ENCODE measurements at places on chromosomes 13 and 19.

GRCh38 chr19:19626516-19627472 lies 1.2 kb downstream of the LPAR2 start:
- no peak for ATAC-seq
- H3K27ac ChIP-seq = no peak overlapping the region
- H3K4me1 ChIP-seq = peaks cover 19% of the 10 kb centered on the region
- H3K36me3 ChIP-seq = no peaks in the 10 kb centered on the region
- H3K4me3 ChIP-seq = no peak overlapping the region

DNA sequence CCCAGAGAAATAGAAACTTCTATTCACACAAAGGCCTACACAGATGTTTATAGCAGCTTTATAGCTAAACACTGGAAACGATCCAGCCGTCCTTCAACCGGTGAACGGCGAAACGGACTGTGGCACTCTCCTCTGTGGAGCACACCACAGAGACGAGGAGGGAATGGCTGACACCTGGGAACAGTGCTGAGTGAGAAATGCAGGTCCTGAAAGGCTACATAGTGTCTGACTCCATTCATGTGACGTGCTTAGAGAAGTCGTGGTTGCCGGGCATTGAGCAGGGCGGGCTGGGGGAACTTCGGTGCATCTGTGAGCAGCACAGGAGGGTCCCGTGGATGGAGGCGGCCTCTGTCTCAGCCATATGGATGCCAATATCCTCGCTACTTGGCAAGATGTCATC lies 3.1 kb upstream of the GRK1 start:
- no peaks in the 10 kb centered on the region for H3K36me3 ChIP-seq
- peaks cover 7% of the 10 kb centered on the region for H3K27me3 ChIP-seq
- no peak overlapping the region for H3K4me3 ChIP-seq
- no peak for ATAC-seq

- H3K27ac ChIP-seq = peak overlapping the region; percentile 33
- no peak overlapping the region for H3K4me3 ChIP-seq
- peak; percentile 63 for ATAC-seq
- H3K4me1 ChIP-seq = no peaks in the 10 kb centered on the region
- no peaks in the 10 kb centered on the region for H3K27me3 ChIP-seq
- H3K36me3 ChIP-seq = peaks cover under 1% of the 10 kb centered on the region
Measured at GRCh38 chr19:13784731-13785452, 10.4 kb upstream of the ZSWIM4 start.

- H3K4me1 ChIP-seq = no peaks in the 10 kb centered on the region
- no peaks in the 10 kb centered on the region for H3K27me3 ChIP-seq
- H3K27ac ChIP-seq = no peak overlapping the region
- no peak for ATAC-seq
Measured at GRCh38 chr13:77928909-77929308, 10.3 kb upstream of the EDNRB start.

DNA sequence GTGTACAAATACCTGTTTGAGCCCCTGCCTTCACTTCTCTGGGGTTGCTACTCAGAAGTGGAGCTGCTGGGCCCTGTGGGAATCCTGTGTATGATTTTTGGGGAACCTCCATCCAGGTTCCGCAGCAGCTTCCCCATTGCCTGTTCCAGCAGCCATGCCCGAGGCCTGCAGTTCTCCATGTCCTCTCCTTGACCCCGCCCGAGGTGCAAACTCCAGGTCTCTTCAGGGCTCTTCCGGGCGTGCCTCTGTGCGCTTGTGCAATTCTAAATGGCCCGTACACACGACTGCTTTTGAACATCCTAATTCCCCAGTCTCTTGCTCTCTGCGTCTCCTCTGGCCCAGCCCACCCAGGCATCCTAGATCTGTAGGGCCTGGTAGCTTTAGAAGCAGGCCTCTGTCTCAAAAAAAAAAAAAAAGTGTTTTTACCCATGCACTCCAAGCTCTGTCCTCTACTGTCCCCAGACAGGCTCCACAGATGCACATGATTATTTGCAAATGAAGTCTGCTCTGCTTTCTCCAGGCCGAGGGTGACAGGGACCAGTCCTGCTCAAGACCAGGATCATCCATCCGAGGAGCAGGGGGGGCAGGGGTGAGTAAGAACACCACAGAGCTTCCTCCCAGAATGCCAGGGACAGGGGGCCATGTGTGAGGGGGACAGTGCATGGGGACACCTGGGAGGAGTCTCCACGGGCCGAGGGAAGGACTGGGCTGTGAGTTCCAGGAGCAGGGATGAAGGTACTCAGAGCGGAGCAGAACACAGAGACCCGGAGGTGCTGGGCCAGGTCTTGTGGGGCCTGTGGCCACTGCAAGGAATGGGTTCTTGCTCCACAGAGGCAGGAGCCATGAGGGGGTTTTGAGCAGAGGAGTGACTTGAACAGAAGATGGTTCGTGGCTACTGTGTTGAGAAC lies 51.7 kb downstream of the SLC7A9 start:
- peaks cover 40% of the 10 kb centered on the region for H3K27me3 ChIP-seq
- H3K36me3 ChIP-seq = no peaks in the 10 kb centered on the region
- ATAC-seq = no peak
- no peaks in the 10 kb centered on the region for H3K4me1 ChIP-seq
- H3K4me3 ChIP-seq = no peak overlapping the region
- H3K27ac ChIP-seq = no peak overlapping the region

GRCh38 chr13:30821421-30821820 lies 84.7 kb upstream of the MEDAG start:
- H3K4me3 ChIP-seq = no peak overlapping the region
- no peak for ATAC-seq
- H3K27me3 ChIP-seq = no peaks in the 10 kb centered on the region
- no peak overlapping the region for H3K27ac ChIP-seq
- no peaks in the 10 kb centered on the region for H3K36me3 ChIP-seq

DNA sequence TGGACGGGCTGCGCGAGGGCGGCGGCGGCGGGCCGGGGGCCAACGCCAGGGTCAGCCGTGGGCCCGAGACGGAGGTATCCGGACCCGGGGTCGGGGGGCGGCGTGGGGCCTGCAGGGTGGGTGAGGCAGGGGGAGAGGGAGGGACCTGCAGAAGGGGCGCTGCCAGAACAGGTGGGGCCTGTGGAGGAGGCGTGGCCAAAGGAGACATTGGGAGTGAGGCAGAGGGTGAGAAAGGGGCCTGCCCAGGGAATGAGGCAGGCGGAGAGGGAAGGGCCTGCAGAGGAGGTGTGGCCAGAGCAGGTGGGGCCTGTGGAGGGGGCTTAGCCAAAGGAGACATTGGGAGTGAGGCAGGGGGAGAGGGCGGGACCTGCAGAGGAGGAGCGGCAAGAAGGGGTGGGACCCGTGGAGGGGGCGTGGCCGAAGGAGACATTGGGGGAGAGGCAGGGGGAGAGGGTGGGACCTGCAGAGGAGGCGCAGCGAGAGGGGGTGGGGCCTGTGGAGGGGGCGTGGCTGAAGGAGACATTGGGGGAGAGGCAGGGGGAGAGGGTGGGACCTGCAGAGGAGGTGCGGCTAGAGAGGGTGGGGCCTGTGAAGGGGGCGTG lies 4.2 kb downstream of the PRR36 start:
- no peak for ATAC-seq
- H3K4me3 ChIP-seq = peak overlapping the region; percentile 25
- H3K27ac ChIP-seq = peak overlapping the region; percentile 58
- H3K36me3 ChIP-seq = no peaks in the 10 kb centered on the region
- peaks cover 71% of the 10 kb centered on the region for H3K27me3 ChIP-seq

GRCh38 chr13:48864100-48864499 lies 111.6 kb upstream of the FNDC3A start:
- H3K4me3 ChIP-seq = no peak overlapping the region
- ATAC-seq = no peak
- H3K27ac ChIP-seq = no peak overlapping the region
- H3K36me3 ChIP-seq = no peaks in the 10 kb centered on the region

GRCh38 chr13:72808917-72809500 lies 27.1 kb downstream of the PIBF1 start:
- H3K27me3 ChIP-seq = no peaks in the 10 kb centered on the region
- no peak overlapping the region for H3K4me3 ChIP-seq
- ATAC-seq = no peak

DNA sequence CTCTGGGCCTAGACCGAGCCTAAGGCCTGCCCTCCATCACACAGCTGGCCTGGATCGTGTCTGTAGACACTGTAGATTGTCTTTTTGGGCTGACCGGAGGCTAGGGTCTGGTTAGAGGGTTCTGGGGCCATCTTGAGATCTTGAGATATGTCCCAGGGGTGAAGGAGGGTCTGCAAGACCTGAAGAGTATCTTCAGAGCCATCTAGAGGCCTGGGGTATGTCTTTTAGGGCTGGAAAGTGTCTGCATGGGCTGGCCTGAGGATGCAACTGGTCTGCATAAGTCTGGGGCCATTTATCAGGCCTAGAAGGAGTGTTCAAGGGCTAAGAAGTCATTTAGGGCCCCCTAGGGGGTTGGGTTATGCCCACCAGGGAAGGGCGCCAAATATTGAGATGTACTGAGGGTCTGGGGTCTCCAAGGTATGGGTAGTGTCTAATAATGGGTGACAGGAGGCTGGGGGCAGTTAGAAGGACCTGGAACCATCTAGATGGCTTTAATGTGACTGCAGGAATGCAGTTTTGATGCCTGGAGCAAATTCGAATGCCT lies 555 bp downstream of the SCAF1 start:
- peaks cover 29% of the 10 kb centered on the region for H3K36me3 ChIP-seq
- no peaks in the 10 kb centered on the region for H3K27me3 ChIP-seq
- H3K4me1 ChIP-seq = peaks cover 31% of the 10 kb centered on the region
- no peak for ATAC-seq
- H3K4me3 ChIP-seq = peak overlapping the region; percentile 76

DNA sequence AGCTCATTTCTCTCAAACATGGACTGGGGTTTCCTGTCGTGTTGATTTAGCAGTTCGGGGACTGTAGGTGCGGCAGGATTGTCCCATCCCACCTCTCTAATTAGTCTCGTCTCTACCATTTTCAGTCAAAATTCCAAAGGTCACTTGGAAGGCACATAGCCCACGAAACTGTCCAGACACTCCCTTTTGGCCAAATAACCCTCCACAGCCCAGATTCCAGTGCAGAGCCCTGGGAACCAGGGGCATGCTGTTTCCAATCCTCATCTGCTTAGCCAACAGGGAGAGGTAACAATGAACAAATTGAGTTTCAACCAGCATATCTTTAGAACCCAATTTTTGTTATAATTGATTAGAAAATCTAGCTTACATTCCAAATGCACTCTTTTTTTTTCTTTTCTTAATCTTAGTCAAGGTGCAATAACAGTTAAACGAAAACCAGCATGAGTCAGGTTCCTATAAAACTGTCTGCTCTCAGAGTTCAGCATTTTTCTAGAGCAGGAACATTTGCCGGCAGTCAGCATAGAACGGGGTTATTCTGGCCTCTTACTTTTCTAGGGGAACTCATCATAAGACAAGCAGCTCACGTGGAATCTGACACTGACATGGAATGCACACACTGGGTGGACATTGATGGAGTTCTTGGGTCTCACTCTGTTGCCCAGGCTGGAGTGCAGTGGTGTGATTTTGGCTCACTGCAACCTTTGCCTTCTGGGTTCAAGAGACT lies 14.4 kb upstream of the CEBPA start:
- no peak overlapping the region for H3K4me3 ChIP-seq
- no peak for ATAC-seq
- H3K36me3 ChIP-seq = no peaks in the 10 kb centered on the region
- H3K4me1 ChIP-seq = no peaks in the 10 kb centered on the region

DNA sequence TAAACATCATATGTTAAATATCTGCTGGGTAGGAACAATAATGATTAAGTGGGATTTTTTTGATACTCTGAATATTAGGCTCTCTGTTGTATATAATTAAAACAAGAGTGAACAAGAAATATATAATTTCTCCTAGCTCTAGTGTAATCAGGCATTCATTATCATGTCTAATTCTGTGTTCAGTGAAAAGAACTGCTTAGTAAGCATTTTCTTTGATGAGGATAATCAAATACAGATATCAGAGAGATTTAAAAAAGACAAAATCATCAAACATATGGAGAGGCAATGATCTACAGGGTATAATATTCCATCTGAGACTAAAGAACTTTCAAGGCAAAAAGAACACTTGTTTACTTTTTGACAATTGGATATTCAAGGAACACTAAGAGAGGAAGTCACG lies 241.1 kb downstream of the DNAJC15 start:
- H3K4me3 ChIP-seq = no peak overlapping the region
- no peak overlapping the region for H3K27ac ChIP-seq
- no peak for ATAC-seq
- H3K27me3 ChIP-seq = no peaks in the 10 kb centered on the region
- peaks cover 6% of the 10 kb centered on the region for H3K4me1 ChIP-seq

DNA sequence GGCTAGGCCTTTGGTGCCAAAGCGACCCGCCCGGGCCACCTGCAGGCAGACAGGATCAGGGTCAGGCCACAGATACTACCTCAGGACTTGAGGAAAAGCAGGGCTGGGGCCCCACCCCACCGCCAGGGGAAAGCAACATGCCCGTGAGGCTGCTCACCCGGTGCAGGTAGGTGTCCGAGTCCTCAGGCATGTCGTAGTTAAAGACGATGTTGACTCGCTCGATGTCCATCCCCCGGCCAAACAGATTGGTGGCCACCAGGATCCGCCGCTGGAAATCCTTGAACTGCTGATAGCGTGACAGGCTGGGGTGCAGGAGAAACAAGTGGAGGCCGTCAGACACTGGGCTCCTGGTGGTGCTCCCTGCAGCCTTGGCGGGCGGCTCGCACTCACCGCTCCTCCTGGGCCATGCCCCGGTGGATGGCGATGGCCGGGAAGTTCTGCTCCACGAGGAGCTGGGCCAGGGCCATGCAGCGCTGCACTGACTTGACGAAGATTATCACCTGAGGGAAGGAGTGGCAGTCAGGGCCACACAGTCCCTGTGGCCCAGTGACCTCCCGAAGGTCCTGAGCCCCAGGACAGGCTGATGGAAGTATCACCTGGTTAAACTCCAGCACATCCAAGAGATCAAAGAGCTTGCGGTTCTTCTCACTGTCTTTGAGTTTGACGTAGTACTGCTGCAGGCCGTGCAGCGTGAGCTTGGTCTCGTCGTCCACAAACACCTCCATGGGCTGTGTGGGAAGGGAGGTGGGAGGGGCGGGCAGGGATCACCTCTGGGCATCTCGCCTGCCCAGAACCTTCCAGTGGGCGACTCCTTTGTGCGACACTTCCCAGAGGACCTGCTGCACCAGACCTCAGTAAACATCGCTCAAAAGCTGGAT lies 9.8 kb downstream of the DDX39A start:
- H3K27ac ChIP-seq = no peak overlapping the region
- ATAC-seq = no peak
- H3K4me3 ChIP-seq = no peak overlapping the region
- H3K4me1 ChIP-seq = no peaks in the 10 kb centered on the region
- H3K36me3 ChIP-seq = peaks cover 85% of the 10 kb centered on the region
- H3K27me3 ChIP-seq = no peaks in the 10 kb centered on the region

DNA sequence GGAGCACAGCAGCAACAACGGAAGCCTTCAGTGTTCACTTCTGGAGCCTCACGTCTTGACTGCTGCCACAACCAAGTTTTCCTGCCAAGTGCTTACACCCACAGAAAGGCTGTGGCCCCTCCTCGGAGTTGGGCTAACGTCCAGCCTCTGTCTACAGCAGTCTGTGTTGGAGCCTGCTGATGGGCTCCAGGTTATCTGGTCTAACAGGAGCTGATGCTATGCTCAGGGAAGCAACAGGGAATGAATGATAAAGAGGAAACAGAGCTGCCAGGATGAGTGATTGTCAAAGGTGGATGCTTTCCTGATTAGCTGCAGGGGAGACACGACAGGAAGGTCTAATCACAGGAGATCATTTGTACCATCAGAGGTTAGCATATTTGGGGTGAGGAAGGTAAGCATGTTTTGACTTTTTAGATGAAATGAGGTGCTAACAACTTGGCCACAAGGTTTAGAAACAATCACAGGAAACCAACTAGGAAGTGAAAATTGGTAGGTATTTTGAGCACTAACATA lies 53.8 kb upstream of the RCBTB2 start:
- H3K27me3 ChIP-seq = no peaks in the 10 kb centered on the region
- no peak overlapping the region for H3K4me3 ChIP-seq
- H3K27ac ChIP-seq = peak overlapping the region; percentile 26
- no peaks in the 10 kb centered on the region for H3K4me1 ChIP-seq

Data from gastroesophageal sphincter (tissue), 4 donors.